ENCODE measurements at places on chromosomes 1 and 21.

- no peak for DNase-seq
These were observed 58.1 kb downstream of the HLCS start for GRCh38 chr21:36908260-36908908.

- DNase-seq: no peak
These were observed 485.2 kb downstream of the PLPP3 start for GRCh38 chr1:56094168-56094567.

DNA sequence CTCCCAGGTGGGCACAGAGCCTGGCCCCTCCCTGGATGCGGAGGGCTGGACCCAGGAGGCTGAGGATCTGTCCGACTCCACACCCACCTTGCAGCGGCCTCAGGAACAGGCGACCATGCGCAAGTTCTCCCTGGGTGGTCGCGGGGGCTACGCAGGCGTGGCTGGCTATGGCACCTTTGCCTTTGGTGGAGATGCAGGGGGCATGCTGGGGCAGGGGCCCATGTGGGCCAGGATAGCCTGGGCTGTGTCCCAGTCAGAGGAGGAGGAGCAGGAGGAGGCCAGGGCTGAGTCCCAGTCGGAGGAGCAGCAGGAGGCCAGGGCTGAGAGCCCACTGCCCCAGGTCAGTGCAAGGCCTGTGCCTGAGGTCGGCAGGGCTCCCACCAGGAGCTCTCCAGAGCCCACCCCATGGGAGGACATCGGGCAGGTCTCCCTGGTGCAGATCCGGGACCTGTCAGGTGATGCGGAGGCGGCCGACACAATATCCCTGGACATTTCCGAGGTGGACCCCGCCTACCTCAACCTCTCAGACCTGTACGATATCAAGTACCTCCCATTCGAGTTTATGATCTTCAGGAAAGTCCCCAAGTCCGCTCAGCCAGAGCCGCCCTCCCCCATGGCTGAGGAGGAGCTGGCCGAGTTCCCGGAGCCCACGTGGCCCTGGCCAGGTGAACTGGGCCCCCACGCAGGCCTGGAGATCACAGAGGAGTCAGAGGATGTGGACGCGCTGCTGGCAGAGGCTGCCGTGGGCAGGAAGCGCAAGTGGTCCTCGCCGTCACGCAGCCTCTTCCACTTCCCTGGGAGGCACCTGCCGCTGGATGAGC lies 34.2 kb downstream of the TRIM11 start:
- DNase-seq: no peak

GRCh38 chr1:7528386-7529198 lies 242.5 kb upstream of the VAMP3 start:
- no peak for DNase-seq

DNA sequence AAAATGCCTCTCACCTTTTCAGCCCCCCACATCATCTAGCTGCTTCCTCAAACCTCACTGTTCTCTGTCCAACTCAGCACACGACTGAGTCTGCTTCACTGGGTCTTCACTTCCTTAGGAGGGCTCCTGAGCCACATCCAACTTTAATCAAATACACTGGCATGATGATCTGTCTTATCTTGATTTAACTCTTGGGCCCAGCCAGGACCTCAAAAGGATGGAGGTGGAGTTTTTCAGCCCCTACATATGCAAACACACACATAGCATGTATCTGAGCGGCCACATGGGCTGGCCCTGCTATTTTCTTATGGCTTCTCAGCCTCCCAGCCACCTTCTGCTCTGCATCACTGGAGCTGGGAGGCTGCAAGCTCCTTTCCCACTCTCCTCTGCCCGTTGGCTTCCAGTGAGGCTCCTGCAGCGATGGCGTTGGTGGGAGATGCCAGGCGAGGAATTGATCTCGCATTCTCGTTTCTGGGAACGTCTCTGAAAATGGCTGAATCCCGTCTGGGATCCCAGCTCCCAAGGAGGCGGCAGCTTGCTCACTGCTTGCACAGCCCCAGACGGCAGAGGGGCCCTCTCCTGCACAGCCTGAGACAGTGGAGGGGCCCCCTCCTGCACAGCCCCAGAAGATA lies 1.8 kb upstream of the PRXL2B start:
- no peak for DNase-seq

DNA sequence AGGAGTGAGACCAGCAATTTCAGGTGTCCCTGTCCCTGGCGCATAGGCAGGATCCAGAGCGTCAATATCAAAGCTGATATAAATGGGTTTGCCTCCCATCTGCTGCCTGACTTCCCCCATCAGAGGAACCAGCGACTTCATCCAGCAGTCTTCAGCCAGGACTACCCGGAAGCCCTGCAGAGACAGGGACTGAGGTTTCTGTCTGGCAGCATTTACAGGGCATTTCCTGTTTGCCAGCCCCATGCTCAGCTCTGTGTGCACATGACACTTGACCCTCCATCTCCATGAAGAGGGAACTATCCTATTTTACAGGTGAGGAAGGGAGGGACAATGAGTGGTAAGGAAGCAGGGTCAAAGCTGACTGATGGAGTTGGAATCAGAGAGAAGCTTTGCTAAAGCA lies 7.2 kb downstream of the AGMAT start:
- no peak for DNase-seq

- no peak for DNase-seq
These were observed 299.3 kb downstream of the TBX15 start for GRCh38 chr1:118688891-118689290.

GRCh38 chr1:25031601-25031965 lies 101.5 kb upstream of the RUNX3 start:
- no peak for DNase-seq

GRCh38 chr21:31804008-31804394 lies 68.8 kb upstream of the HUNK start:
- no peak for DNase-seq

- DNase-seq: no peak
These were observed 503.4 kb downstream of the NEGR1 start for GRCh38 chr1:71778940-71779339.

GRCh38 chr1:6509919-6510291 lies 18.4 kb upstream of the PLEKHG5 start:
- no peak for DNase-seq

DNA sequence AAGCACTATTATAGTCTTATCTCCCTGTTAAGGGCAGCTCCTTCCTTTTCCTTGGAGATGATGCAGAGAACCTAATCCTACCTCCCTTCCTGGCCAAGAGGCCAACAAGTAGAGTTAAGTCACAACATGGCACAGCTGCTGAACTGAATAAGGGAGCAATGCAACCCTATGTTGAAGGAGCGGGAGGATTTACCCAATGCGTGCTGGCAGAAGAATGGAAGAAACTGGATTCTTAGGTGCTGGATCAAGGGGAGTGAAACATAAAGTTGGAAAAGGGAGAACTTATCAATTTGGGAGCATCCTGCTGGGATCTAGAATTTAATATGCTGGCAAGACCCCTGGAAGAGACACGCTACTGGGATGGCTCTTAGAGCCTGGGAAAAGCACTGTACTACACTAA lies 12.0 kb upstream of the HUNK start:
- no peak for DNase-seq

GRCh38 chr21:45102391-45102932 lies 28.1 kb downstream of the ADARB1 start:
- DNase-seq: no peak

DNA sequence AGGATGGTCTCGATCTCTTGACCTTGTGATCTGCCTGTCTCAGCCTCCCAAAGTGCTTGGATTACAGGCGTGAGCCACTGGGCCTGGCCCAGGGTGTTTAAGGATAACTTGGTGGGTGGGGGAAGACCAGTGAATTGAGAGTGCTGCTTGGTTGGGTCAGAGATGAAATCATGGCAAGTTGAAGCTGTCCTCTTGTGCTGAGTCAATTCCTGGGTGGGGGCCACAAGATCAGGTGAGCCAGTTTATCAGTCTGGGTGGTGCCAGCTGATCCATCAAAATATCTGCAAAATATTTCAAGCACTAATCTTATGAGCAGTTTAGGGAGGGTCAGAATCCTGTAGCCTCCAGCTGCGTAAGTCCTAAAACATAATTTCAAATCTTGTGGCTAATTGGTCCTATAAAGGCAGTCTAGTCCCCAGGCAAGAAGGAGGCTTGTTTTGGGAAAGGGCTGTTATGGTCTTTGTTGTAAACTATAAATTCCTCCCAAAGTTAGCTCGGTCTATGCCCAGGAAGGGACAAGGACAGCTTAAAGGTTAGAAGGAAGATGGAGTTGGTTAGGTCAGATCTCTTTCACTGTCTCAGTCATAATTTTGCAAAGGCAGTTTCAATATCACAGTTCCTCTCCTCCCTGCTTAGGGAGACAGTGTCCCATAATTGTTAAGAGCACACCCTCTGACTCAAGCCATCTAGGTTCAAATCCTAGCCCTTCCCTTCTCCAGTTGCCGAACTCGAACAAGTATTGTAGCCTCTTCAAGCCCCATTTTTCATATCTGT lies 66.8 kb upstream of the BACH1 start:
- DNase-seq: no peak

GRCh38 chr1:92934395-92935378 lies 26.6 kb downstream of the DIPK1A start:
- peak; percentile 79 for DNase-seq

GRCh38 chr1:234897390-234897749 lies 231.3 kb downstream of the TOMM20 start:
- no peak for DNase-seq

DNA sequence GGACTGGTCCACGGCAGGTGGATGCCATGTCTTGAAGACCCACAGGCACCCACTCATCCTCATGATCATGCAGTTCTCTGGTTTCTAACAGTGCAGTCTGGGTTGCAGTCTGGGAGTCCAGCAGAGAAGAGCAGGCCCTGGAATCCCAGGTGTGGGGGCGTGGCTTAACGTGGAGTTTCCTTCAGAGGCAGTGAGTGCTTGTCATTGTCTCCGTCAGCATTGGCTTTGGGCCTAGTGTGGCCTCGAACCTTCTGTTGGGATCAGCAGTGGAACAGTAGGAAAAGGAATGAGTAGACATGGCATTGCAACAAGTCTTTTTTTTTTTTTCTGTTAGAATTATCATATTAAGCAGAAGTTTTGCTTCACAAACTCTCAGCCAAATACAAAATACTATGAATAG lies 12.8 kb downstream of the LGALS8 start:
- no peak for DNase-seq

DNA sequence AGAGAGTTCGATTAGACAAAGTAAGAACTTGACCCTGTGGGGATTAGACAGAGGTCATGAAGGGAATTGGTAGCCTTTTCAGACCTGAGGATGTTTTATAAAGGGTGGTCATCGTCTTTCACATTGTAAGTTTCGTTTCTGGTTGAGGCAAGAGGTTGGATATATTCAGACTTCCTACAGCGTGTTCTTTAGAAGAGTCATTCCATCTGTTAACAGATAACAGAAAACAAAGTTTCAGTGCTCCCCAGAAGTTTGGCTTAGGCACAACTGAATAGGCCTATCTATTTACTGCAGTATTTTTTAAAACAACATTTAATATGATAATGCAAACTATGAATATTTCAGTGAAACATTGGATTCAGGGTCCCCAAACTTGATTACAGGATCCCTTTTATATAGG lies 17.1 kb upstream of the IVNS1ABP start:
- DNase-seq: no peak

- DNase-seq: peak; percentile 60
These were observed 12.3 kb upstream of the IFNLR1 start for GRCh38 chr1:24199291-24199900.

GRCh38 chr1:225772323-225772768 lies 5.3 kb upstream of the SRP9 start:
- peak; percentile 89 for DNase-seq

DNA sequence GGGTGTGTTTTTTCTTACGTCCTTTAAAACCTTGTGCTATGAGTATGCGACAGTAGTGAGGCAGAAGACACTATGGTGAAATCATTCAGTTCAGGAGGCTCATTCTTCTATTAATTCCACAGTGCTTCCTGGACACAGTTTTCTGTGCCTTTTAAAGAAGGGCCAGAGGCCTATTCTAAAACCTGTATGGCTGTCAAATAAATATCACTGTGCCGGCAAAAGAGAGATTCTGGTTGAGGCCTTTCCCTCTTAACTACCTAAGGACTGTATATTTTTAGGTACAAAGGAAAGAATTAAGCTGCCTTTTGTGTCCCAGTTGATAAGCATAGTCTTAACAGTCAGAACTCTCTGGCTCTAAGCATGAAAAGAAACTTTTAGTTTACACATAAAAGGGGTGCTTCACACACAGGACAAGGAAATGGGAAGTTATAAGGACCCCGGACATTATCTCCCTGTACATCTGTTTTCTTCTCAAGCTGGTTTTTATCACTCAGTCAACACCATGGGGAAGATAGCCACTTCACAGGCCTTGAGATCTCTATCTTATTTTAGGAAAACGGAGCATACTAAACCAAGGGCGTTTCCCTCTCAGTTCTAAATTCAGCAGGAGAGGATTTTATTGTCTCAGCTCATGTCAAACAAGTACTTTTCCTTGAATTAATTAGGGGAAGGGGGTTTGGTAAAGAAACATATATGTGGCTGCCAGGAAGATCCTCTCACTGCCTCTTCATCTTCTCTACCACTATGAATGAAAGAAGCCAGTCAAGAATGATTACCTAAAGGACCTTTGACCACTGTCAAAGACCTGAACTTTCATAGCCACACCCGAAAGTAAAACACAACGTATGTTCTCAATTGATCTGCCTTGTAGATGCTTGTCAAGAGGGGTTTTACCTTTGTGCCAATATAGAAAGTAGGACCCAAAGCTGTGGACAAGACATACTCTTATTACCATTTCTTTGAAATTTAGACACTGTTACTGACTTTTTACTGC lies 71.4 kb upstream of the HSPA13 start:
- DNase-seq: no peak

- no peak for DNase-seq
These were observed 71.4 kb upstream of the RAB4A start for GRCh38 chr1:229199261-229200243.

DNA sequence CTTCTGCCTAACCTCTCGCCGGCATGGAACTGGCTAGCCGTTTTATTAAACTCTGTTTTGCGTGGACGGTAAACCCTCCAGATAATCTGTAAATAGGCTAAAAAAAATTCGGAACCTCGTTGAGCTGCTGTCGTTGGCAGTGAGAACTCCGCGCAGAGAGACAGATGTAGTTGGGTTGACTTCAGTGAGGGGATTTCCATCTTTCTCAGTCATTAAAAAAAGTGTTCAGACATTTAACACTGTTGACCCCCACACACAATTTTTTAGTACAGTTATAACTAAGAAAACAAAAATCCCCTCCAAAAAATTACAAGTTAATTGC lies 464 bp downstream of the PARK7 start:
- no peak for DNase-seq

DNA sequence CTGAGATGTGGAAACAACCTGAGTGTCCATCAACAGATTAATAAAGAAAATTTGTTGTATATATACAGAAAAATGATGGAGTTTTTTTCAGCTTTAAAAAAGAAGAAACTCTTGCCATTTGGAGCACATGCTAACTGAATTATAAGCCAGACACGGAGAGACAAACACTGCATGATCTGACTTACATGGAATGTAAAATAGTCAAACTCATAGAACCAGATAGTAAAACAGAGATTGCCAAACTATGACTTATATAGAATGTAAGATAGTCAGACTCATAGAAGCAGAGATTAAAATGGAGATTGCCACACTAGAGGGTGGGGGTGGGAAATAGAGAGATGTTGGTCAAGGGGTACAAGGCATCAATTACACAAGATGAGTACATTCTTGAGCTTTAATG lies 1786.6 kb downstream of the PLA2G4A start:
- DNase-seq: no peak

Measured in NCI-H2107 (cell line).